CD4-positive, alpha-beta T cell treated with Interleukin-1 beta for 1 hour (primary cell): ENCODE measurements at places on chromosomes 4 and X.

- no peak for DNase-seq
Observed at GRCh38 chrX:12934850-12935249, 28.4 kb downstream of the TLR8 start.

DNA sequence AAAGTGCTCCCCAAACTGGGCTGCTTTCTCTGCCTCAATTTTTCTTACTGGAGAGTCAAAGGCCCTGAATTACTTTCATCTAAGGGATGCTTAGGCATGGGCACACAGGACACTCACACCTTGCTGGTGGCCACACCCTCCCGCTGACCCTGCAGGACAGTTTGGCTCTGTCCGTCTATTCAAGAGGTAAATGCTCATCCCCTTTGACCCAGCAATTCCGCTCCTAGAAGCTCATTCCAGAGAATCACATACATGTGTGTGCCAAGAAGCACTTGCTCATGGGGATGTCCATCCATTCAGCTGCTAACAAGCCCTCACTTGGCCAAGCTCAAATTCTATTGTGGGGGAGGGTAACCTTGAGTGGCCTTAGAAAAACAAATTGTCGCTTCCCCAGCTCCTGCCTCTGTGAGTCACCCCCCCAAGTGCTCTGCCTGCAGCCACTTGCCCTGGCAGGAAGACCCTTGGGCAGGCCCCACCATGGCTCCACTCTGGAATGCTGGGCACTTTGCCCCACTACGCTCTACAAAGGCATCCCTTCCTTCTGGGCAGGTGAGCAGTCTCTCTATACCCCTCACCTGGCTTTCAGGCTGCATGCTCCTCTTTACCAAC, 54.5 kb downstream of the HTRA3 start:
- DNase-seq, result no peak

GRCh38 chrX:118560489-118560888, 64.9 kb downstream of the DOCK11 start:
- DNase-seq, result no peak

- peak; percentile 84 for DNase-seq
Observed at GRCh38 chr4:141220691-141221659, at the start of gene ZNF330. Gene ZNF330, plus strand, starts transcription at chr4:141220895. Its CDS starts 1,477 bp downstream, at chr4:141222372.

DNA sequence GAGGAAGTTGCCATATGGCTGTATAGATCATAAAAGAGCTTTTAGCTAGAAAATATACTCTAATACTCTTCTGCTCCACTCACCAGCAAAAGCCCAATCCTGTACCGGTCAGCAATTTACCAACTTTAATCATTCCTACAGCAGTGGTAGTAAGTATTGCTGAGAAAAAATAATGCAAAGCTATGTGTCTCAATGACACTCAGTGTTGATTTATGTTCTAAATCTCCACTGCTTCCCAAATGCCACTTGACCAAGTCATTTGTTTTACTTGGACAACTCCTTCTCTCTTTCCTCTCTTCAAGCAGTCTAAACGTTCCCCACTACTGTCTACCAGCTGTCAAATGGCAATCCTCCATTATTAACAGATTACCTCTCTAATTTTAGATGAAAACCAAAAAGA, 201.8 kb upstream of the GK2 start:
- no peak for DNase-seq

DNA sequence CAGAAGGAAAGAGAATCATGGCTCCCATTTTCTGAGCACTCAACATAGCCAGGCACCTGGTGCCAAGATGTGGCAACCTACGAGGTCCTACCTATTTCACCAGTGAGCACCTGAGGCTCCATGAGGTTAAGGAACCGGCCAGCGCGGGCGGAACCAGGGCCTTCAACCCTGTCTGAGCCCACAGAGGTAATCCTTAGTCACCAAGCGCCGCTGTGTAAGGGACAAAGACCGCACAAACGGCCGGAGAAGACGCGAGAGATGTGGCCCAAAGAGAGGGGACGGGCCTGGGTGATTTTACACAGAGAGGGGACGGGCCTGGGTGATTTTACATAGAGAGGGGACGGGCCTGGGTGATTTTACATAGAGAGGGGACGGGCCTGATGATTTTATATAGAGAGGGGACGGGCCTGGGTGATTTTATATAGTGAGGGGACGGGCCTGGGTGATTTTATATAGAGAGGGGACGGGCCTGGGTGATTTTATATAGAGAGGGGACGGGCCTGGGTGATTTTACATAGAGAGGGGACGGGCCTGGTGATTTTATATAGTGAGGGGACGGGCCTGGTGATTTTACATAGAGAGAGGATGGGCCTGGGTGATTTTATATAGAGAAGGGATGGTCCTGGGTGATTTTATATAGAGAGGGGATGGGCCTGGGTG, 114.2 kb downstream of the SMIM20 start:
- no peak for DNase-seq
